ENCODE measurements at places on chromosomes 2 and 18.

DNA sequence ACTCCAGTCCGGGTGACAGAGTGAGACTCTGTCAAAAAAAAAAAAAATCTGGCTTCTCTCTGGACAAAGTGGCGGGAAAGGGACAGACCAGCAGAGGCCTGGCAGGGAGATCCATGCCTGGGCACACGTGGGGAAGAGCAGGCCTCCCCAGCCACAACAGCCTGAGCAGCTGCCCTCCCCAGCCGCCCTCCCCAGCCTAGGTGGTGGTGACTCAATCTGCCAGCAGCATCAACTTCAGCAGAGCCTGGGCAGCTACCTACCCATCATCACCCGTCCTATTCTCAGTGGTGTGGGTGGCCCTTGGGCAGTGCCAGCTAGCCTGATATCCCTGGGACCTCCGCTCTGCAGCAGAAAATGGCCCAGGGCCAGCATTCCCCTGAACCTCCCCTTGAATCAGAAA is 612.4 kb downstream of the FBXO15 start:
- no peak for DNase-seq

- no peak for DNase-seq
Observed at GRCh38 chr2:45452866-45453265, 158.2 kb downstream of the SRBD1 start.

- no peak for DNase-seq
Observed at GRCh38 chr2:224971214-224971613, 71.1 kb downstream of the DOCK10 start.

DNA sequence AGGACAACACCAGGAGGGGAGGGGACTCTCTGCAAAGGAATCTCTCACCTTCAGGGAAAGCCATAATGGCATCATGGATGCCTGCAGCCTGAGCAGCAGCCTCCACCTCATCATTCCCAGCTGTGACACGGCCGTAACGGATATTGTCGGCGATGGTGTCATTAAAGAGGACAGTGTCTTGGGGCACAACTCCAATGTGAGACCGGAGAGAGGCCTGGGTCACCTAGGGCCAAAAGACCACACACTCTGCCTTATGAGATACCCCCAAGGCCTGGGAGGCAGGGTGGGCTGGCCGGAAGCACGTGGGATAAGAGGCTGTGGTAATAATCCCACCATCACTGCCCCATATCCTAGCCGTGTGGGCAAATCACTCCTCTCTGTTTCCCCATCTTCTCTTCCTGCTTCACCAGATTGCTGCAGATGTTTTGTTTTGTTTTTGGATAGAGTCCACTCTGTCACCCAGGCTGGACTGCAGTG is 4.3 kb downstream of the ZFAND2B start:
- DNase-seq = no peak

DNA sequence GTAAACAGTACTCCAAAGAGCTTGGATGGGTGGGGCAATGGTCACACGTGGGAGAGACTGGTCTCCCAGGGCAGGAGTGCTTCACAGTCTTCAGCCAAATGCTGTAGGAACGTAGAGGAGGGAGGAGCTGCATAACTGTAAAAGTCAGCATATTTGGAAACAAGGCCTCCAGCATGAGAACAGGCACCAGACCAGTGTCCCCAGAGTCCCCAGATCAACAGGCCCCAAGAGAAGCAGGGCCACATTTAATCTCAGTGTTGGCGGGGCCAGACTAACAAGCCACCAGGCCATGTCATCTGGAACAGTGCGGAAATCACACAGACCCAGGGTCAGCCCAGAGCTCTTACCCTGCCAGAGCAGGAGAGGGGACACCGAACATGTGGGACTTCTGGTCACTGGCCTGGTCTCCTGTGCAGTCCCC is 63.2 kb downstream of the ADCY3 start:
- no peak for DNase-seq

DNA sequence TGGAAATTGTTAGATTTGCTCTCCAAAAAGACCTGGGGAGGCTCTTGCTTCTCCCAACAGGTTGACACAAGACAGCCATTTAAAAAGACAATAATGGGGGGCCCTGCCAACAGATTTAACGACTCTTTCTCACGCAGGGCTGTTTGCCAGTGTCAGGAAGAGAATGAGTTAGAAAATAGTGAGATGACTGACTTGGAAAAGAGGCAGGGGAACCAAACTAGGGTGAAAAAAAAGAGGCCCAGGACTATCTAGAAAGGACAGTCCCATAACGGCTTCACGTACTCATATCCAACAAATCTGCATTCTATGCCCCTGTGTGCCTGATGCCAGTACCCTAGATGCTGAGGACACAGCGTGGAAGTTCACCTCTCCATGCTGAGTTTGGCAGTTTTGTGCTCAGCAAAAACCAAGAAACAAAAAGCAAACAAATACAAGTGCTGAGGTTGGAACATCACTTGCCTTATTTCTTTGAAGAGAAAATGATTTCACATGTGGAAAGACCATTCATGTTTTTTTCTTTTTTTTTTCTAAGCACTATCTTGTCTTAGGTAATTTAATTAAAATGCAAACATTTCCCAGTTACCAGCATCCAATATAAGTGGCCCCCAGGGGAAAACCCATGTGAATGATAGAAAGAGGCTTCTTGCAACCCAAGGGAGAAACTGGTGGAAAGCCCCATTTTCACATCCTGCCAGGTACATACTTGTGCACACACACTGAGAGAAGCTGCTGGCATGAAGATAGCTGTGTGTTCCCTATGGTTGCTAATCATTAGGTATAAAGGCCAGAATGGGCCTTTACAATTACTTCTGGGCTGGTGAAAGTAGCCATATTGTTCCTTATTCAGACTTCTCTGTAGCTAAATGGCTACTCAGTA is 10.6 kb upstream of the WIPF1 start:
- DNase-seq = no peak
